Heart right ventricle (tissue), 16 donors: ENCODE measurements at places on chromosomes 4 and X.

- DNase-seq, result no peak
These were observed 141.4 kb downstream of the PPP3CA start for GRCh38 chr4:101205916-101206315.

DNA sequence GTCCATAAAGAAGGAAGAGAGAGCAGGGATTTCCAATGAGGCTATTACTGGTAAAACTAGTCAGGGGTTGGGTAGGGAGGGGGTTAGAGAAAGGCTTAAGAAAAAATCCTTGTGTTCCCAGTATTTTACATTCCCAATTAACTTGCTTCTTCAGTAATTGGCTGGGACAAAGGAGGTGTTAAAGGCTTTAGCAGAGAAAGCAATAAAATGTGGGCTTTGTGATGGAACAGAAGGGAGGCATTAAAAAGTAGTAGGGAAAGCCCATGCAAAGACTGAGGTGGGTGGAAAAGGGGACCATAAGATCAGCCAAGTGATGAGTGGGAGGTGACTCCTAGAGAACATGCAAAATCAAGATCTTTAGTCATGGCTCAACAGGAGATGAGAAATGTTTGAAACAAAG is 1467.2 kb downstream of the RPA4 start:
- DNase-seq, result no peak

DNA sequence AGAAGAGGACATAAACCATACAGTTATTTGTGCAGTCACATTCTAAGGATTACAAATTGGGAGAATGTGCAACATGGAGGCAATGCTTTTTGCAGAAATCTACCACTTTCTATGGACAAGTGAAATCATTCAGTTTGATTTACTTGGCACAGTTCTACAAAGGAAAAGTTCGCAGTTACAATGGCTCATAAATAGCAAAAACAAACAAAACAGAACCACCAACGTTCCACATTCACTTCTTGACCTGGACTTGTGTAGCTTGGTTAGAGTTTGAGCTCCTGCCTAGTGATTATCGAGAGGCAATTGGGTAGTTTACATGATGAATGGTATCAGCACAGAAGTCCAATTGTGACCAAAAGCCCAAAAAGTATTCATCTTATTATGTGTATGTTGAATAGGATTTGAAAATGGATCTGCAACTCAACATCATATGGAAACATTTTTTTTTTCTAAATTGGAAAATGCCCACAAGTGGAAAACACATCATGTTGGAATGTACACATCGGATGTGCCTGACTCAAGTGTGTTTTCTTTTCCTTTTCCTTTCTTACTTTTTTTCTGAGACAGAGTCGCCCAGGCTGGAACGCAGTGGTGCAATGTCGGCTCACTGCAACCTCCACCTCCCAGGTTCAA is 123.8 kb downstream of the LUZP4 start:
- DNase-seq, result no peak

DNA sequence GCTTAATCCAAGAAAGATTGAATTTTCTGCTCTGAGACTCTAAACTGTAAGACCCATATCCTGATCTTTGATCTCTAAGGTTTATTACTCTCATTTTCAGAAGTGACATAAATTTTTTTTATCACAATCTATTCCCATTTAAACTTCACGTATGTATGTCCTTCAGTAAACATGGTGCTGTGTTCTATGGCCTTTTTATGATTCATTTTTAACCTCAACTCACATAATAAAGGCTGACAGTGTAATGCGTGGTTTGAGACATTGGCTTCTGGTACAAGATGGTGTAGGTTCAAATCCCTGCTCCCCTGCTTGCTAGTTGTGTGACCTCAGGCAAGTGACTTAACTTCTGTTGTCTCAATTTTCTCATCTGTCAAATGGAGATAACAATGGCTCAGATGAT is 306.0 kb upstream of the AADAT start:
- no peak for DNase-seq

- DNase-seq, result no peak
These were observed 67.4 kb downstream of the ZNF182 start for GRCh38 chrX:47936224-47936939.

GRCh38 chrX:120452131-120452530 is 17.0 kb downstream of the LAMP2 start:
- no peak for DNase-seq
